Astrocyte of the cerebellum (primary cell): ENCODE measurements at places on chromosomes 7 and 10.
A peak's percentile ranks its signal among the peaks of the same experiment; 100 is the strongest.

GRCh38 chr10:23359692-23360380, 15.2 kb upstream of the C10orf67 start:
- DNase-seq = no peak

DNA sequence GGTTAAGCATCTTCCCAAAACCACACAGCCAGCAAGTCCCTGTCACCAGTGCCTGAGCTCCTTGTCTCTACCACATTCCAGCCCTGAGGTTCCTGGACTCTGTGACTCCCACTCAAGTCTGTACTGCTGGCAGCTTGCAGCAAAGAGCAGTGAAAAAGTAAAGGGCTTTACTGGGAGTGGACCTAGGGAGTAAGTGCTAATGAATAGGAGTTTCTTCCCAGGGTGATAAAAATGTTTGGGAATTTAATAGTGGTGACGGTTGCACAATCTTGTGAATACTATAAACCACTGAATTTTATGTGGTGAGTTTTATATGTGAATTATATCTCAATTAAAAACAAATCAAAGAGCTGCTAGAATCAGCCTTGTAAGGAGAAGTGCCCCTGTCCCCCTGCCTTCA, 22.6 kb downstream of the HSPA12A start:
- DNase-seq = no peak

DNA sequence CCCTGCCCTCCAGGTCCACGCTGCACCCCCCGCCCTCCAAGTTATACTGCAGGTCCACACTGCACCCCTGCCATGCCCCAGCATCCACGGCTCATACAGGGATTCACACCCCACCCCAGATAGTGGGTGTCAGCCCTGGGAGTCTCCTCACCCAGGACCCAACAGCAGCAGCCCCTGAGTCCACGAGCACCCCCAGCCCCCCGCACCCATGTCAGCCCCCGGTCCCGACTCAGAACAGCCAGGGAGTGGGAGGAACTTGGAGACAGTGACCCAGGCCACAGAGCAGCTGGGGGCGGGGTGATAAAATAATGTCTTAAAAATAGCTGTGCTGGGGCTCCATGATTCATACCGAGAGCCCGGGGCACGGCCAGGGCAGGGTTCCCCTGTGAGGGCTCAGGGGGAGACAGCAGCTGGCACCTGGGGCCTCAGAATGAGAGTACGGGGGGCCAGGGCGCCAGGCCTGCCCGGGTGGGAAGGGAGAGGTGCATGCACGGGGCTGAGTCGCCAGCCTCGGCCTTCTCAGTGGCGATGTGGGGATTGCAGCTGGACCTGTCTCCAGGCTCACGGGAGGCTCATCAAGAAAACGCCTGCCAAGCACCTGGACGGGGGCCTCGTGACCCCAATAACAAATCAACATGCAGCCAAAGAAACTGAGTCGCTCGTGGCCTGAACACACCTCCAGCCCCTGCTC, 29.8 kb downstream of the ADAP1 start:
- DNase-seq = no peak

GRCh38 chr7:142745091-142745635, 4.1 kb upstream of the PRSS1 start:
- DNase-seq = no peak

DNA sequence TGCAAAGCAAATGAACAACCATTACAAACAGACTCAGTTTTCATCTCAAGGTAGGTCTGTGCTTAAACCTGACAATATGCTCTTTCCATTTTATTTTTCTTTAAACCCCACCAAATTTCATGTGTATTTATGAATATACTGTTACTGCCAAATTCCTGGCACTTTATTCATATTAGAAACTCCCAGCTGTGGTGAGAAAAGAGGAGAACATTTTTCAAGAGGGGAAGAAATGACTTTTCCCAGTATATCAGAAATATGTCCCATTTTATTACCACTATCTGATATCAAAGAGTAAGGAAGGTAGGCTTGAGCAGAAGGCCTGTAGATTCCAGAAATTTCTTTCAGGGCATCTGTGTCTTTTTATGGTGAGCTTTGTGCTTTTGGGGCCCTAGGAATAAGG, 189.6 kb downstream of the ADAM12 start:
- no peak for DNase-seq

- no peak for DNase-seq
These were observed 20.8 kb downstream of the FZD9 start for GRCh38 chr7:73454424-73454823.

DNA sequence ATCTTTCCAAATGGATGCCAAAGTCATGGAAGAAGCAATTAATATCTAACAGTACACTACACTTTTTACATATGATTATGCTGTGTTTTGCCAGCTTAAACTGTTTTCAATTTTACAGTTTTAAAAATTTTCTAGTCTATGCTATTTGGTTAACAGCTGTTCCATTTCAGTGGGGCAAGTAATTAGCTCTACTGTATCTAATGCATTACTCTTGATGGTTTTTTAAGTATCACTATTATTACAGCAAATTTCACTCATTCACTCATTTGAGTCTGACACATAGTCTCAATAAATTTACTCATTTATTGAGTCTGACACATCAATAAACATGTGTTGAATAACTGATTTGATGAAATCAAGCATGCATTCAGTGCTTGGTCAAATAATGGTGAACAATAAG, 155.8 kb downstream of the RNF133 start:
- DNase-seq = no peak

DNA sequence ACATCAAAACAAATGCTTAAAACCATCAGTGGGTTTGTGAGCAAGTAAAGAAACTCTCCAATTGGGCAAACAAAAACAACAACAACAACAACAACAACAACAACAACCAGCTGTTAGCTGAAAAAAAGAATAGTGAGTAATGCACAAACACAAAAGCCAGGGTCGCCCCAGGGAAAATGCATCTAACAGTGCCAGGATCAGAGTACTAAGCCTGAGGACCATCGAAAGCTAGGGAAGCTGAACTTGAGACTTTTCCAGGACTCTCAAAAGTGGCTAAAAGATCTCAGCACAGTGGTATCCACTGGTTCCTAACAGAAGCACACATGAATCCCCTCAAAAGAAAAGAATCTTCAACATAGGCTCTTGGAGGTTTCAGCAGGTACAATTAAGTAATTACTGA, 83.3 kb downstream of the CPXM2 start:
- no peak for DNase-seq

DNA sequence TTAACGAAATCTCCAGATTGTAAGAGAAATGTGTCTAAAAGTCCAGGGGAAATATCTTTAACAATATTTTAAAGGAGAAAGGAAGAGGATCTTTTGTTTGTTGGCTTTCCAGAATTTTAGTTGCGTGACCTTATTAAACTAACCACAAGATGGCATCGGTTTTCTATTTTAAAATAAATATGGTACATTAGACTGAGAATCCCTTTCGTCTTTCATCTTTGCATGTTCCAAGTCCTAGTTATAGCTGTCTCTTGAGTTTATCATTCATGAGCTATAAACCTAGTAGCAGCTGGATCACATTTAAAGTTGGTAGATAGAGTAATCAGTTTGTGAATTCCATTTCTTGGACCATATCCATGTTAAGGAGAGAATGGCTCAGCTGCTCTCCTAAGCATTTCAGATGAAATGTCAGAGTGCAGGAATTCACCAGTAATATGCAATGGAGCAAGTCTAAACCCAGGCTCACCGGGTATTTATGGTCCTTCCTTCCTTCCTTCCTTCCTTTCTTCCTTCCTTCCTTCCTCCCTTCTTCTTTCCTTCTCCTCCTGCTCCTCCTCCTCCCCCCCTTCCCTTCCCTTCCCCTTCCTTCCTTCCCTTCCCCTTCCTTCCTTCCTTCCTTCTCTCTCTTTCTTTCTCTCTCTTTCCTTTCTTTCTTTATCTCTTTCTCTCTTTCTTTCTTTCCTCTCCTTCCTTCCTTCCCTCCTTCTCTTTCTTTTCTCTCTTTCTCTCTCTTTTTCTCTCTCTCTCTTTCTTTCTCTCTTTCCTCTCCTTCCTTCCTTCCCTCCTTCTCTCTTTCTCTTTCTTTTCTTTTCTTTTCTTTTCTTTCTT, 57.8 kb upstream of the RAB18 start:
- no peak for DNase-seq

DNA sequence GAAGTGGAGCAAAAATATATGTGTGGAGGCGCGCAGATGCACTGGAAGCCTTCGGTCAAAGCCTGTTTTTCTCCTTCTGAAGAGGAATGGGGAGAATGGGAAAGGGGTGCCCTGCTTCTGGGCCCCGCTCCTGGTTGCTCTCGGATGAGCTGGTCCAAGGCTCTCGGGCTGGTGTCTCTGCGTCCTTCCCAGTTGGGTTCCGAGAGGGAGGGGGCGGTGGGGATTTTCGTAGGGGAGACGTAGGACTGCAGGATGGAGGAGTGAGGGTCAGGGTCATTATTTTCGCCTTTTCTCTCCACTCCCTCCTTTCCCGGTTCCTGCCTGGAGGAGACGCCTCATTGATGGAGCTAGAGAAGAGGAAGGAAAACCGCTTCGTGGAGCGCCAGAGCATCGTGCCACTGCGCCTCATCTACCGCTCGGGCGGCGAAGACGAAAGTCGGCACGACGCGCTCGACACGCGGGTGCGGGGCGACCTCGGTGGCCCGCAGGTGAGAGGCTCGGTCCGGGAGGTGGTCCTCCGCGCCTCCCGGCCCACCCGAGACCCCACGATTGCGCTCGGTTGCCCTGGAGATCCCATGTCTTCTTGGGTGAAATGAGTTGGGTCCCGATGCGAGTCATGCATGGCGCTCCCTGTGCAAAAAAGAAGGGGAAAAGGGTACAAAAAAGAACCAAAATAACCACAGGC, 790 bp downstream of the ADAM22 start:
- no peak for DNase-seq

DNA sequence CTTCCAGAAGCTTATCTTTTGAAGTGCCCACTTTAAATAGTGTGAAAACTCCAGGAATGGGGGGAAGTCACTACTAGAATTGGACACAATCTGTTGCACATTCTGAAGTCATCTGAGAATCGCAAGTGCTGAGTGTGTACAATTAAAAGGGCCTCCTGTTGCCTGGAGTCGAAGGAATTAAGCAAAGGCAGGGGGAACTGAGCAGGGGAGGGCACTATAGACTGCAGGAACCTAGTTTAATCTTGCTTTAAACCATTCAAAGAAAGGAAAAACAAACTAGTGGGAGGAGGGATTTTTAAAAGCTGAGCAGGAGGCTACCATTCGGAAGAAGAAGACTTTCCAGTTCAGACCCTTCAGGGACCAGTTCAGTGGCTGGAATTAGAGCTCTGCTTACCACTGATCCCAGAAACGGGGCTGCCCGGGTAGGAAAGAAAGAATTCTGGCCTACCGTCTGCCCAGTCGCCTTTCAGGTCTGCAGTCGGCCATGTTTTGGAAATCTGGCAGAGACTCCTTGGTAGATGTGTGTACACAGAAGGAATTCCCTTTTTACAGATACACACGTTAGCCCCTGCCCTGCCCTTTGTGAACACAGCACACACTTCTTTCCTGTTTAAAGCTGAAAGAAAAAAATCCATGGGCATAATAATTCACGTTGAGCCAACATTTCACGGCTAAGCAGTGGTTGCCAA, 610.6 kb upstream of the FOXK1 start:
- DNase-seq = no peak

DNA sequence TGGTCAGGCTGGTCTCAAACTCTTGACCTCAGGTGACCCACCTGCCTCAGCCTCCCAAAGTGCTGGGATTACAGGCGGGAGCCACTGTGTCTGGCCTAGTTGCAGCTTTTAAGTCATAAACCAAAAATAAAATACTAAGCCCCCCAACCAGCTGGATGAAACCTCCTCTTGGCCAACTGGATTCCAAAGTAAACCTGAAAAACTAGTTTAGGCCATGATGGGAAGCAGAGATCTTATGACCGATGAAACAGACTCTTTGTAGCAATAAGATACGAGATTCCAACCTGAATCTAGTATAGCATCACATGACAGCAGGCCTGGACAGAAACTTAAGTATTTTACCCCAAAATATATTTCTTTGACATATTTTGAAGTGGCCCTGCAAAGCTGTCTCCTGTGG, 9.1 kb upstream of the MCM10 start:
- no peak for DNase-seq

- DNase-seq = no peak
These were observed 25.3 kb upstream of the PPIF start for GRCh38 chr10:79321951-79322350.

- no peak for DNase-seq
These were observed 138.7 kb downstream of the CHRM2 start for GRCh38 chr7:137007001-137007694.

DNA sequence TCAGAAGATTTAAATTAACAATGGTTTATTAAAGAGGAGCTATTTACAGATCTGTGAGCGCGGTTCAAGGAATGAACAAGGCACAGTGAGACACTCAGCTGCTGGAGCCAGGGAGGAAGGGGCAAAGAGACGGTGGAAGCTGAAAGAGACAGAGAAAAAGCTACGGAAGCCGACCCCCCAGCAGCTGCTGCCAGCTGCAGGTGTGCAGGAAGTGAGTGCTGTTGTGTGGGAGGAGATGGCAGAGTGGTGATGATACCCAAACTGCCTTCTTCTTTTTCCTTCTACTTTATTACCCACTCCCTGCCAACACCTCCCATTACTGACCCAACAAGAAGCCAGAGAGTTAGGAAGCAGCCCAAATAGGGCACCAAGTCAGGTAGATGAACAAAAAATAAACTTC, 41.9 kb upstream of the MBL2 start:
- DNase-seq = no peak

- no peak for DNase-seq
These were observed 13.6 kb upstream of the ITGB1 start for GRCh38 chr10:32971536-32972091.

GRCh38 chr7:106986450-106986977, 58.0 kb upstream of the PRKAR2B start:
- no peak for DNase-seq

DNA sequence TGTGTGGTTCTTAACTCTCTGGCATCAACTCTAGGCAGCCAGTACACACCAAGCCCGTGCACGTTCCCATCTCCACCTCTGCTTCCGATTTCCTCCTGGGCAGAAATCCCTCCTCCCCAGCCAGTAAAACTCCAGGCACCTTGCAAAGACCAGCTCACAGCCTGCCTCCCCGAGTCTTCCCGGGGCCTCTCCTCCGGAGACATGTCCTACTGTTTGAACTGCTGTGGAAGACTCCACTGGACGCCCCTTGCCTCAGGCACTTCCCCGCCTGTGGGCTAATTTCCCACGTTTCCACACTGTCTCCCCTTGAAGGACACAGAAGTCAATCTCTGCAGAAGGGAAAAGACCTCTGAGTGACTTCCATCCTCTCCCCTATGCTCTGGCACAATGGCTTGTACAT, 210.7 kb upstream of the FRMD4A start:
- no peak for DNase-seq

- peak; percentile 98 for DNase-seq
These were observed 9.5 kb upstream of the ADAM12 start for GRCh38 chr10:126397640-126398382.

GRCh38 chr10:125611216-125611615, 71.7 kb downstream of the TEX36 start:
- no peak for DNase-seq

- DNase-seq = no peak
These were observed 145.2 kb upstream of the PFKP start for GRCh38 chr10:2921956-2922680.
